ENCODE measurements at places on chromosomes 11 and 22. TPM values are rescaled to one million over a fixed set of nuclear protein-coding genes. Genes with fewer than 3 reads are reported as not detected.

POU2AF1 gene
- polyA plus RNA-seq, result not detected

MYO7A gene
- not detected for polyA plus RNA-seq

PRAME gene
- polyA plus RNA-seq, result not detected

CLDN25 gene
- polyA plus RNA-seq, result not detected

MRGPRF gene
- not detected for polyA plus RNA-seq

RBM14 gene
- 73.2 TPM for polyA plus RNA-seq

All from immature natural killer cell (primary cell).